ENCODE measurements at places on chromosomes 3 and 15.

DNA sequence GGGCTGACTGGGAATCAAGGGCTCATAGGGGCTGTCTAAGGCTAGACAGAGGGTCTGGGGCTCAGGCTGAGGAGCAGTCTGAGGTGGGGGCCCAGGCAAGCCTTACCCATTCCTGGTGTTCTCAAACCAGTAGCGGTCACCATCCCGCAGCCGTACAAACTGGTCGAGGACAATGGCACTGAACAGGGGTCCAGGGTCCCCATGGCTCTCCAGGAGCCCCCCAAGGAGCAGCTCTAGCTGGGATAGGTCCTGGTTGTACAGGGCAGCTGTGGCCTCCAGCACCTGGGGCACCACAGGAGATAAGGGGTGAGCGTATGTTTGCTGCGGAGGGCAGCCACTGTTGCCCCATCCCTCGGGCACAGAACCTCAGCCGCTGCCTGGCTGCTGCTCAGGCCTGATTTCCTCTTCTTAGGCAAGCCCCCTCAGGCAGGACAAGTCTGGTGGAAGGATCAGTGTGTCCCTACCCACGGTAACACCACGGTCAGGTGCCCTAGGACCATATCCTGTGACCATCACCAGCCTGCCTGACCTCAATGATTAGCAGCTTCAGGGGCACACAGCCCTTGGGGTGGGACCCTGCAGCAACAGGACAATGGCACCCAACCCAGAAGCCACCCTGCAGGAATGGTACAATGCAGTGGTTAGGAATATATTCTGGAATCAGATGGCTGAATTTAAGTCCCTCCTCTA, 5.9 kb downstream of the DUOX2 start:
- DNase-seq = no peak

- DNase-seq = no peak
These were observed 141.7 kb downstream of the OSBPL10 start for GRCh38 chr3:31839144-31839917.

- no peak for DNase-seq
These were observed 11.0 kb upstream of the STARD5 start for GRCh38 chr15:81334768-81335435.

- DNase-seq = no peak
These were observed 139.0 kb upstream of the NECTIN3 start for GRCh38 chr3:110932567-110932966.

- DNase-seq = no peak
These were observed 91.3 kb downstream of the SHQ1 start for GRCh38 chr3:72756900-72757299.

- no peak for DNase-seq
These were observed 53.3 kb upstream of the GLCE start for GRCh38 chr15:69107025-69107620.

DNA sequence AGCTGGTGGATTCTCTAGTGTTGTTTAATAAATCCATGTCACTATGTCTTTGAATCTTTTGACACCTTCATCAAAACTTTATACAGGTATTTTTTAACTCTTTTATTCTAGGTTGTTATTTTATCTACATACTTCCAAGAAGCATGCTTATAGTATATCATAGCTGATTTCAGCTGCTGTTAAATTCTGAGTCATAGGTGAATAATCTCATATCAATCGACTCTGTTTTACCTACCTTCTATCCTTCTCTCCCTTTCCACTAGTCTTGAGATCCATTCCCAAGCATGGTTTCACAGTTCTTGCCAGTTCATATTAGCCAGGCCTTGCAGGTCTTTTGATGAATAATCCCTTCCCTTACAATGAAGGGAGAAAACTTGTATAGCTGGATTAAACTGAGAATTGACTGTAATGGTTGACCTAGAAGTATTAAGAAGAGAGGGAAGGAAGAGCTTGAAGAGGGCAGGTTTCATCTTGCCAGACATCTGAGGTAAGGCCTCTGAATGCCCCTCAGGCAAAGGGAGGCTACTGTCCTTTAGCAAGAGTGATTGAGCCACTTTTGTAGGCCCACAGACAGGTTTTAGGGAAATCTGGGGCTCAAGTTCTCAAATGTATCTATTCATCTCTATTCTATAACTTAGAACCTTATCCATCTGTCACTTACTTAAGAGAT, 146.4 kb downstream of the EPHA6 start:
- no peak for DNase-seq

GRCh38 chr3:21435871-21436270, 315.1 kb downstream of the ZNF385D start:
- DNase-seq = no peak

DNA sequence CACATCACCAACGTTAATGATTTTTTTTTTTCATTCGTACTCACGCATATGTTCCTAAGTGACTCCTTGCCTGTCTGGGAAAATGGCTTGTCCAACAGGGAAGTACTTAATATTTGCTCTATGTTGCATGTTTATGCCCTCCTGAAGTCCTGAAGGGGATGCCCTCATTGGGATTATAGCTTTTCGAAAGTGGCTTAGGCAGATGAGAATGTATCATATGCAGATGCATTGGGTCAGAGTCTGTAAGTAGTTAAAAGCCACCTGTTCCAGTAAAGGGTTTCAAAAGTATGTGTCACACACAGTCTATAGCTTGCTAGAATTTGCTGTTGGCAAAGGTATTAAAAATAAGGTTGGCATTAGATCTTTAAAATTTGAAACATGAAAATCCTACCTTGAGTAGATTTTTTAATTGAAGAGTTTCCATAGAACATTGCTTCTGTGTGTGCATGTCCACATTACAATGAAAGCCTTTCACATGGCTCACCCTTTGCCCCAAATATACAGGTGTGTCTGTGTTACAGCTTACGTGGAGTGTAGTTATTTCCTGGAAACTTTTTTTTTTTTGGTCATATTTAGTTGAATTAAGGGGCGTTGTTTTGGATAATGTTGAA, 2.1 kb downstream of the ABHD17C start:
- no peak for DNase-seq

DNA sequence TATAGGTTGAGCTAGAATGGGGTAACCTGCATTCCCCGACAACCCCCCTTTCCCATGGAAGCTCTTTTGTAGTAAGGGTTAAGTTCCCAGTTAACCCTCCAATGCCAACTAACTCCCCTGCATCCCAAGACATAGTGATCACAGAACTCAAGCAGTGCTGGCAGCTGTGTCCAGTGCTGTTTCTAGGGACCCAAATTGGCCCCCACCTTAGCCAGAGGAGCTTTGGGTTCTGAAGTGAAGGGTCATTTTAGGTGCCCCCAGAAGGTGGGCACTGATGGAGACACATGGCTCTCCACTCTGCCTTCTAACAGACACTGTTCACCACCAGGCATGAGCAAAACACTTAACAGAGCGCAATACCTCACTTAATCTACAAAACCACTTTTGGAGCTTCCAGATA, 7.1 kb downstream of the FBXL22 start:
- DNase-seq = no peak

DNA sequence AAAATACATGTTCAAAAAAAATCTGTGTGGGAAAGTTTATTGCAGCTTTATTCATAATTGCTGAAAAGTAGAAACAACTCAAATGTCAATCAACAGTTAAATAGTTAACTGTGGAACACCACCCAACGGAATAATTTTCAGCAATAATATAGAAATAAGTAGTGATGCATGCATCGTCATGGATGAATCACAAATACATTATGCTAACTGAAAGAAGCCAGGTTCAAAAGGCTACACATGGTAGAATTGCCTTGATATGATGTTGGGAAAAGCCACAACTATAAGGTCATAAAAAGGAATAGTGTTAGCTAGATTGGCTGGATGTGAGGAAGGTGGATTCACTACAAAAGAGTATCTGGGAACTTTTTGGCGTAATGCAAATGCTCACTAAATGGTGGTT, 82.0 kb downstream of the GMNC start:
- DNase-seq = no peak

DNA sequence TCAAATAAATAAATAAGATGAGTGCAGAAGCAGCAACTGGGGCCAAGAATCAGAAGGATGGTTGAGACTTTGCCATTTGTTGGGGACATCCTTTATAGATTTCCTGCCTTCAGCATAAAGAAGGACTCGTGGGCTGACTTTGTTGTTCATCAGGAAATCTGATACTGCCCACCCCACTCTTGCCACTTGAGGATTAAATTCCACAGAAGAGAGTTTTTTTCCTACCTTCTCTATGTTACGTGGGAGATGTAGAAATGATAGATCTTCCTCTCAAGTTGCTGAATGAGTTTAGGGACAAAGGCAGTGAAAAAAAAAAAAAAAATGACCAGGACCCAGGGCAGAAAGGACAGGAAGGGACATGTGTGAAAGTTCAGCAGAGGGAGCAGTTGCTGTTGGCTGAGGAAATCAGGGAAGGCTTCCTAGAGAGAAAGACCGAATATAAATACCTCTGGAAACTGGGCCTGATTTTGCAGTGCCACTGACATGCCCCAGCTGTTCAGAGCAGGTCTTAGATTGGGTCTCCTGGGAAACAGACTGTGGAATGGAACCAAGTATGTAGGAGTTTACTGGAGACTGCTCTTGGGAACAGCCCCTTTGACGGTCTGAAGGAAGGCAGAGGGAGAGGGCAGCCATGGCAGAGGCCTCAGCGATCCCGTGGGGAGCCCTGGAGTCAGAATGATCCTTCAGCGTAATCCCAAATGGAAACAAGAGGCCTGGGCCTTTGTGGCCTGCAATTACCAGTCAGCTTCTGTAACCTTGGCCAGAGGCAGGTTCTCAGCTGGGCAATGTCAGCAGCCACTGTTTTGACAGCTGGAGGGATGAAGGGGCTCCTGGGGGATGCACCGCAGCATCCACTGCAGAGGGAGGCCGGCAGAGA, 50.9 kb downstream of the C3orf20 start:
- DNase-seq = no peak

DNA sequence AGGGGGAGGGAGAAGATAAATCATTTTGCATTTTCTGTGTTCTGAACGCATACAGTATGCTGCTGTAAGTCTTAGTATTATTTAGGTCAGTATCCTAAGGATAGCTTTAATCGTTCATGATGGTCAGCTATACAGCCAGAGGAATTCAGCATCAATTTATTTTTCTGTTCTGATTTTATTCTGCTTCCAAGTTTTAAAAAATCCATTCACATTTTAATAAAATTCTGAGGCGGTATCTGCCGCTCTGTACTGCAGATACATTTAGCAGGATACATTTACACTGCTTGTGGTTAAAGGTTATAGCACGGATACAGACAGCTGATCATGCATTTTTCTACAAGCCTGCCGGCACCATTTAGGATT, 17.8 kb downstream of the ZBTB38 start:
- no peak for DNase-seq

DNA sequence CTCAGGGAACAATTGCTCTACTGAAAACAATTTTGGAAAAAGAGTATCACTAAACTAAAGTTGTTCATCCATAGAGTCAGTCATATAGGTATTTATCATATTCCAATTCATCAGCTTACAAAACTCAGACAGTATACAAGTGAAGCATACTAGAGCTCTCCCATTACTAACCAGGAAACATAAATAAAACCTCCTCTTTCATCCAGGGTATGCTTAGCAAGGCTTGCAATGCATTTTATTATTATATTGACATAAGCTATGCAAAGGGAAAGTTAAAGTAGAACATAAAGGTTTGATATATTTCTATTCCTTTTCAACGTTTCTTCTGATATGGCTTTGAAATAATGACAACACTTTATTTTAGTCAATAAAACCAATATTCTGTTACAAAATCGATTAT, 106.7 kb downstream of the GOLIM4 start:
- no peak for DNase-seq

GRCh38 chr3:64490180-64490724, 197.5 kb downstream of the ADAMTS9 start:
- DNase-seq = no peak

DNA sequence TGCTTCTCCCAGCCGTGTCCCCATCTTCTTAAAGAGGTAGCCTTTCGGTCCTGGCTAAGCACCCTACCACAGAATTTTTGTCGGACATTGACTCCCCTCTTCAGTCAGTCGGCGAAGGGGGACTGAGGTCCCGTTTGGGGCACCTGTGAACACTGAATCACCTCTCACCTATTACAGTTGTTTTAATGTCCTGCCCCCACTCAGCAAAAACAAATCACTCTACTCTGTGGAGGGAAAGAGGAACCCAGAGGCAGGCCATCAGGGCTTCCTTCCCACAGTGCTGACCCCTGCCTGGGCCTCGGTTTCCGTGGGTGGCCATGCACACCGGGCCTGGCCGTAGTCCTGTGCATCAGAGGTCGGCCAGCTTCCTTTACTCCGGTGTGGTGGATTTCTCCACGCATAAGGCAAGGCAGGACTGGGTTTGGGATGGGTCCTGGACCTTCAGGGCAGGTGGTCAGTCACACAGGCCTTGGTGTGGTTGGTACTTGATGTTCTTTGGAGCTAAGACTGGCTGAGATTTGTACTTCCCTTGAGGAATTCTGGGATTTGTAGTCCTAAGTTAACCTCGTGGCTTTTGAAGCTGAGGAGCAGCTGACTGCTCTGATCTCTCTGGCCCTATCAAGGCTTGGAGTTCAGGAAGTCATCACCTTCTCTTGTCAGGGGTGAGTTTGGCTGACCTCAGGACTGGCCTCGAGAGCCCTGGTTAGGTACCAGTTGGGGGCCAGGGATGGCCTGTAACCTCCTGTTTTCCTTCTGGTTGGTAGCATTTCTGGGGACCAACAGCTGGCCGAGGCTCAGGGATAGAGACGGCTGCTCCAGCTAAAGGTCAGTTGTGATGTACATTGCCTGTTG, 627 bp upstream of the FAM131A start:
- no peak for DNase-seq

GRCh38 chr15:59420986-59421618, 16.9 kb upstream of the FAM81A start:
- no peak for DNase-seq

- no peak for DNase-seq
These were observed 20.8 kb downstream of the SELENOT start for GRCh38 chr3:150623945-150624344.

DNA sequence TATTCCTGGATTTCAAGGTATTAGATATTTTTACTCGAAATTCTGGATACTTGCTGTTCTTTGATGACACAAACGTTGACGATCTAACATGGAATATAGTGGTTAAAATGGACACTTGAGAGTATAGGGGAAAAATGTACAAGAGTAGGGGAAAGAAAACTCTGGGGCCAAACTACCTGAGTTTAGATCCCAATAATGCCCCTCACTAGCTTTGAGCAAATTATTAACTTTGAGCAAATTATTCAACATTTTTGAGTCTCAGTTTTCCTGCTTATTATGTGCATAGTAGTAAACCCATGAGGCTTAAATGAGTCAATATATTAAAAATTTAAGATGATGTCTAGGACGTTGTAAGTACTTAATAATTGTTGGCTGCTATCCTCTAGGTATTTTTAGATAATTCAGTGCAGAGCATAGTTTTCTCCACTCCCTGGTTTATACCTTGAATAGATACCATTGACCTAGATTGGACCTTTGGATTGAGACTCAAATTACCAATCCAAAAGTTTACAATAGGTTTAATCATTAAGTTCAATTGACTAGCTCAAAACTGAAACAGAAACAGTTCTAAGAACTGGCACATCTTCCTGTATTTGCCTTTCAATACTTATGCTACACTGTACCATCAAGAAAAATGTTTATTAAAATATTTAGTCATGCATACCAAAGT, 4.5 kb downstream of the ADGRG7 start:
- DNase-seq = no peak

- no peak for DNase-seq
These were observed 20.0 kb upstream of the SLC25A26 start for GRCh38 chr3:66200786-66201185.

GRCh38 chr15:38559636-38560307, 4.8 kb downstream of the RASGRP1 start:
- DNase-seq = no peak

GRCh38 chr3:195774917-195775316, 36.8 kb downstream of the MUC4 start:
- DNase-seq = no peak

GRCh38 chr3:127226946-127227842, 34.3 kb downstream of the PRR23E start:
- DNase-seq = no peak
